Islet precursor cell (in vitro differentiated cells): ENCODE measurements at places on chromosomes 11 and 22.
A peak's percentile ranks its signal among the peaks of the same experiment; 100 is the strongest.

GRCh38 chr11:65115361-65116082 lies 2.0 kb downstream of the ZNHIT2 start:
- no peak for DNase-seq

DNA sequence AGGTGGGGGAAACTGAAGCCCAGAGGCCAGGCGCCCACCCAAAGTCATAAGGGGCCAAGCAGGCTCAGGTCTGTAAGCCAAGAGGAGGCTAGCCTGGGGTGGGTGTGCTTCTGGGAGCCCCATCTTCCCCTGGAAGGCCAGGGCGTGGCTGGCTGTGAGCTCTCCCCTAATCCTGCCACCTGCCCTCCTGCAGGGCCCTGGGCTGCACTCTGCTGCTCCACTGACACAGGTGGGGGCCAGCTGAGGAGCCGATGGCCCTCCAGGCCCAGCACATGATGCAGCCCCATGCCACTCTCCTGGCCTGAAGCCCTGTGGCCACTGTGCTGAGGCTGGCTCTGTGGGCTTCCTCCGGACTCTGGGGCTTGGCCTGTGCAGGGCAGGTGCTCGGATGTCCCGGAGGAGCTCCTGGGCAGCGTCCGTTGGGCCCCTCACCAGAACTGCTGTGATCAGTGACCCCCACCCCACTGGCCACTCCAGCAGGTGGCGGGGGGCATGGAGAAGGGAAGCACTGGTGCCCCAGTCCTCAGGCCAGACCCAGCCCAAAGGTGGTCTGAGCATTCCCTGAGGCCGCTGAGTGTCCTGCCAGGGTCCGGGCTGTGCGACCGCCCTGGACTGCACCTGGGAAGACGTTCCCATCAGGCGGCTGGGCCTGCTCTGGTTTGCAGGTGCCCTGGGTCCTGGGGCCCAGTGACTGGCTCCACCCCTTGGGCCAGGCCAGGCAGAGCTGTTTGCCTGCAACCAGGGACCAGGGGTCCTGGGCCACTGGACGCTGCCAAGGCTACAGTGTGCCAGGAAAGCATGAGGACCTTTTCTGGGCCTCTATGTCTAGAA lies 8.5 kb downstream of the PIM3 start:
- peak; percentile 52 for DNase-seq

GRCh38 chr22:49833340-49834007 lies 5.8 kb upstream of the BRD1 start:
- no peak for DNase-seq

DNA sequence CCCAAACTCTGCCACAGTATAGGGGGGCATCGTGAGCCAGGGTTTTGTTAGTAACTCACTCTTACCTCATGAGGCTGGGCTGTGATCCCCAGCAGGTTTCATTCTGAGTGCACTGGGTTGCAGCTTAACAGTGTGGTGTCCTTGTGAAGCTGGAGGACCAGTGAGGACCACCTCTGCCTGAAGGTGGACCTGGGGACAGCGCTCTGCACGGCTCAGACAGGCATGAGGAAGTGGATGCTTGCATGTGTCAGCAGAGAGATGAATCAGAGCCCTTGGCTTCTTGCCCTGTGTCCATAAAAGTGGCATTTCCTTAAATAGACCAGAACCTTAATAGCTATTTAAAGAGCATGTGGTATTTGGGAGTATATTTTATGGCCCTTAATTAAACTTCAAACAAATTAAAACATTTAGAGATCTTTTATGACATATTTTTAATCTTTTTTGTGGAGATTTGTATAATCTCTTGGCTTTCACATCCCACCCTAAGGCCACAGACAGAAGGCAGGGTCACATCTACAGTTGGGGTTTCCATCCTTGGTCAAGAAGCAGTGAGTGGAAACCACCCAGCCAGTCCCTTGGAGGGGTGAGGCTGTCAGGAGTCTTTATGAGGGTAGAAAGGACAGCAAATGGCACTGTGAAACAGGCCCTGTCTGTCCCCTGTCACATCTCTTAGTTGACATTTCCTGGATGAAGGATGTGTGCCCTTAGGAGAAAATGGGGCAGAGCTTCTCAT lies 24.8 kb upstream of the ADORA2A start:
- peak; percentile 72 for DNase-seq

- DNase-seq: no peak
Measured at GRCh38 chr22:37137131-37137530, 12.6 kb downstream of the IL2RB start.
